EL (cell line): ENCODE measurements at places on chromosomes 5 and 9.

- DNase-seq = peak; percentile 94
These were observed 63.9 kb upstream of the TGFBR1 start for GRCh38 chr9:99040911-99041582.

DNA sequence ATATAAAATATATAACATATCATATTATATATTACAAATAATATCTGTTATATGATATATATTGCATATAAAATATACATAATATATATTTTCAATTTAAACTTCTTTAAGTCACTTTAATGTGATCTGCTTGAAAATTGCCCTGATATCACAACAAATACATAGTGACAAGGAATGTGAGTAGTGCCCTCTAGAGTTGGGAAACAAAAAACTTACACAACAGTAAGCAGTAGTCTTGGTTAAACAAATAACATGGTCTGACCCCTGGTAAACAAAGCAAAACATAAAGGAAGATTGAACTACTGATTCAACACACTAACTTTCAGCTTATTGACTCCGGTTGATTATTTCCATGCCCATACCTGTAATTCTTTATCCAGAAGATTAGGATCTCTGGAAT is 188.3 kb upstream of the NMUR2 start:
- no peak for DNase-seq

DNA sequence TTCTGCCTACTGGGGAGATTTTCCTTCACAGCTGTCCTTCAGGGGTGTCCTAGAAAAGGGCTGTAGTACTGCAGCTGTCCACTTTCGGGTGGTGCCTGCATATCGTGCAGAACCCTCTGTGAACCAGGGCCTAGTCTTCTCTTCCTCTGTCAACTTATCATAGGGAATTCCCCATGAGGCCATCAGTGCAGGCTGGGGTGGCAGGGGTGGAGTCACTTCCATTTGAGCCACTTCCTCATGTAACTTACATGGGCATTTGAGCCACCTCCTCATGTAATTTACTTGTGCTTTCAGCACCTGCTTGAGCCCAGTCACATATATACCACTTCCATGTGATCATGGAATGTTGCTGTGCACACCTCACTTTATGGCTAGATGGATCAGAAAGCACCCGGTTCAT is 742.0 kb upstream of the RGMB start:
- no peak for DNase-seq

DNA sequence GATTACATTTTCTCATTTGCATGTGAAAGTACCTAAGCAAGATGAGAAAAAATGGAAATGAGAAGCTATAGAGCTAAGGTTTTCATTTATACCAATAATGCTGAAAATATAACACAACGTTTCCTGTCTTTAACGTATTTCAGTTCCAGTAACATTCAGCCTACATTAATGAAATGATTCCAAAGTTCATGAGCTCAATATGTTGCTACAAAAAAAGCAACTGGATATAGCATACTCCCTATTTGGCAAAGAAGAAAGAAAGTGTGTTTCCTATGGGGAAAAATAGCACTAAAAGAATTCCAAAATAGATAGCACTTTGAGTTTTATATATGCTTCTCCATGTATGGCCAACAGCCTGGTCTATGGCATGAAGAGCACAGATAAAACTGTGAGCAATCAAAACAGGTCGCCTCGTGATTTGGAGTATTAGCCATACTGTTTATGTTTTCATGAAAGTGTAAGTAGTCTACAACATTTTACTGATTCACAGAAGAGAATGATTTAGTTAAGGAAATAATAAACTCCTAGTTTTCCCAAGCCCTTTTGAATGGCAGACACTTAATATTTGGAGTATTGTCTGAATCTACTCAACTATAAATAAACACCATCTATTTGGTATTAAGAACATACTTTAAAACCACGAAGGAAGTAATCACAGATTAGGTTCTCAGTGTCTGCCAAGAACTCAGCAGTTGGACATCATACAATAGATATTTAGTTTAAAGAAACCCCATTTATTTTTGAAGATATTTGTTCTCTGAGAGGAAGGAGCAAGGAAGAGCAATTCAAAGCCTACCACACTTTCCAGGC is 258.7 kb upstream of the RASA1 start:
- DNase-seq = no peak

DNA sequence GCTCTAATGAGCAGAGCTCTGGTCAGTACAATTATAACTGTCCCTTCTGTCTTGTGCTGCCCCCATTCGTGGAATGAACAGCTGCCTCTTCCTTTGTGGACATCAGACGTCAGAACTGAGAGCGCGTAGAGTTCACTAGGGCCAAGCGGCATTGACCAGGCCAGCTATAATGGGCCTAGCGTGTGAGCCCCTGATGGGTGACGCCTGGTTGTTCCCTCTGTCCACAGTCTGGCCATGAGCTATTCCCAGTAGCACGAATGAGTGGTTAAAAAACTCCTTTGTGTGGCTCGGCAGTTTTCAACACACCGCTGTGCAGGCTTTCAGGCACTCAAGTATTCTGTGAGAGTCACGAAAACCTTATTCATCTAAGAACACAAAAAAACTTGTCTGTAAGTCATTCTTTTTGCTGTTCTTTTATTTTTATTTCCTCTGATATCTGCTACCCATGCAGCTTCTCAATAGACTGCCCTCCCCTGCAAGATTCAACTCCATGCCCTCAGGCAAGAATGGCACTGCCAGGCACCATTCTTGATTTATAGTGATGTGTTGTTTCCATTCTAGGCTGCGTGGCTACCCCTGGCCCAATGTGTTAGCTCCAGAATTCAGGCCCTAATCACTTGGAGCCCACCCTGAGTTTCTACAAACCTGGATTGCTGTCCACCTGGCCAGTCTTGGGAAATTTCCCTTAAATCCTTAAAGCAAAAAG is 52.5 kb downstream of the ANKDD1B start:
- no peak for DNase-seq

GRCh38 chr5:39264528-39264927 is 45.2 kb upstream of the FYB1 start:
- DNase-seq = no peak

DNA sequence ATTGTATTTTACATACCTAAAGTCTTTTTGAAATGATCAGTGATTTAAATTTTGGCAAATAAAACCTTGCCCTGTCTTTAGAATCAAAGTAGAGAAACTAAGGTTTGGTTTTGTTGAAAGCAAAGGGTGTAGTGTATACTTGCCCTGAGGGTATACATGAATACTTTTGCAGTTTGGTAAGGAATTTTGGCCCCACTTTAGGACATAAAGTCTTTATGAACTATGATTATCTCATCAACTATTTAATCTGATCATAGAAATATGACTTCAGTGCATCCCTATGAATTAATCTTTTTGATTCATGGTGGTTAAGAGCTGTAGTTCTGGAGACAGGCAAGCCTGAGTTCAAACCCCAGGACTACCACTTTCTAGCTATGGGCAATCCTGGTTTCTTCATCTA is 17.7 kb downstream of the RAD1 start:
- peak; percentile 69 for DNase-seq

GRCh38 chr9:16884952-16885513 is 14.6 kb upstream of the BNC2 start:
- peak; percentile 89 for DNase-seq

GRCh38 chr5:54673523-54674225 is 156.1 kb downstream of the SNX18 start:
- no peak for DNase-seq

DNA sequence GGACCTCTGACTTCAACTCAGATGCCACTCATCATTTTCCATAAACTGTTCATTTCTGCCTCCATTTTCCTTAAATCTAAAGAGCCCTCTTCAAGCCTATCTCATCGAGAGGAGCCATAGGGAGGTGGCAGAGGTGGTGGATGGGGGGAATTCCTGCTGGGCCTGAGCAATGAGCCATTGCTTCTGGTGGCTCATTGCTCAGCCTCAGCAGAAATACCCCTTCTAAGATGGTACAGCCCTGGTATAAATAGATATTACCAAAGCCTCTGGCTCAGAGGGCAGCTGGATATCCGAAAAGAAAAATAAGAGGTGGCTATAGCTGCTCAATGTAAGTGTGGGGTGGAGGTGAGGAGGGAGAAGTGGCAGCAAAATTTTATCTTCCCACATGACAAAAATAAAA is 313.5 kb downstream of the CAAP1 start:
- DNase-seq = peak; percentile 0

GRCh38 chr9:18601956-18602355 is 128.0 kb downstream of the ADAMTSL1 start:
- DNase-seq = no peak
